ENCODE measurements at places on chromosomes 1 and 21. TPM values are rescaled to one million over a fixed set of nuclear protein-coding genes. Genes with fewer than 3 reads are reported as not detected.

DNA sequence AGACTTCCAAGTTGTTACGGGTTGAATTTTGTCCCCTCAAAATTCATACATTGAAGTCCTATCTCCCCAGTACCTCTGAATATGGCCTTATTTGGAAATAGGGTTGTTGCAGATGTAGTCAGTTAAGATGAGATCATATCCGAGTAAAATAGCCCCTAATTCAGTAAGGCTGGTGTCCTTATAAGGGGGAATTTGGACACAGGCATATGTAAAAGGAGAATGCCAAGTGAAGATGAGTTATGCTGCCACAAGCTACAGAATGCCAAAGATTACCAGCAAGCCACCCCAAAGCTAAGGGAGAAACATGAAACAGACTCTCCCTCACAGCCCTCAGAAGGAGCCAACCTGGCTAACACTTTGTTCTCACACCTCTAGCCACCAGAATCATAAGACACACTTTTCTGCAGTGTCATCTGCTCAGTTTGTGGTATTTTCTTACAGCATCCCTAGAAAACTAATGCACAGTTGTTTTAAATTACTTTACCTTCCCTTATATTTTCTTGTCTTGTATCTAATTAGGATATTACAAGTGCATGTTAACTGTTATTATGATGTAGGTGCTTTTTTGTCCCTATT, 43.3 kb upstream of the PRDX6 start:
- peaks cover 28% of the 10 kb centered on the region for H3K4me1 ChIP-seq
- no peak overlapping the region for H3K4me3 ChIP-seq
- no peaks in the 10 kb centered on the region for H3K36me3 ChIP-seq

Gene MFAP2
- not detected for total RNA-seq

GRCh38 chr1:156592158-156592909, 758 bp downstream of the NAXE start:
- peak overlapping the region; percentile 78 for H3K27ac ChIP-seq
- DNase-seq = no peak
- peak overlapping the region; percentile 78 for H3K4me3 ChIP-seq
- H3K36me3 ChIP-seq = peaks cover 19% of the 10 kb centered on the region
- H3K27me3 ChIP-seq = no peaks in the 10 kb centered on the region

GRCh38 chr1:17826165-17826488, 71.0 kb downstream of the ACTL8 start:
- no peaks in the 10 kb centered on the region for H3K4me1 ChIP-seq
- H3K4me3 ChIP-seq = no peak overlapping the region
- no peak overlapping the region for H3K27ac ChIP-seq
- DNase-seq = peak; percentile 18
- no peaks in the 10 kb centered on the region for H3K36me3 ChIP-seq

DNA sequence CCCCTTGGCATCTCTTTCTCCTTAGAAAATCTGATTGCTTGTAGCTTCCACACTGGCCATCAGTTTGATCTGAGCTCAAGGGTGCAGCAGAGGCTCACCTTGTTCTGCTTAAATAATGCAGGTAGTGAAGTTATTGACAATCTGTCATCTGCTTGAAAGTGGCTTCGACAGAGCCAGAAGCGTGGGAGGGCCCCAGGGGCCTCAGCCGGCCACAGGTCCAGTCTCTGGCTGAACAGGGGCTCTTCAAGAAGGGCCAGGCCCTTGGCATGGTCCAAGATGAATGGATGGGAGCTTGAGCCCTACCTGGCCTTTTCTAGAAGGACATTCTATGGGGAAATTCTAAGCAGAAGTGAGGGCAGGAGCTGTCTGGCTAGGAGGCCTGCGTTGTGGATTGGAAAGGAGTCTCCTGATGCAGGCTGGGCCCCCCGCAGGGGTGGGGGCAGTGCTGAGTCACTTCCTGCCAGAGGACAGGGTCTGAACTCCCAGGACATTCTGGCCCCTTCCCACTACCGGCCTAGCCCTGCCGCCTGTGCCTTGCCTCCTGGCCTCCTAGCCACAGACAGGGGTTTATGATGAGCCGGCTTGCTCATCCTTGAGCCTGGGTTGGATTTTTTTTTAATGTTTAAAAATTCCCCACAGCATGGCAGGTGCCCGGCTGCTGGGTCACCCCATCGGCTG, 162.3 kb upstream of the VAMP3 start:
- H3K27ac ChIP-seq = no peak overlapping the region
- H3K4me1 ChIP-seq = no peaks in the 10 kb centered on the region
- no peaks in the 10 kb centered on the region for H3K36me3 ChIP-seq
- no peaks in the 10 kb centered on the region for H3K27me3 ChIP-seq
- H3K4me3 ChIP-seq = no peak overlapping the region

DNA sequence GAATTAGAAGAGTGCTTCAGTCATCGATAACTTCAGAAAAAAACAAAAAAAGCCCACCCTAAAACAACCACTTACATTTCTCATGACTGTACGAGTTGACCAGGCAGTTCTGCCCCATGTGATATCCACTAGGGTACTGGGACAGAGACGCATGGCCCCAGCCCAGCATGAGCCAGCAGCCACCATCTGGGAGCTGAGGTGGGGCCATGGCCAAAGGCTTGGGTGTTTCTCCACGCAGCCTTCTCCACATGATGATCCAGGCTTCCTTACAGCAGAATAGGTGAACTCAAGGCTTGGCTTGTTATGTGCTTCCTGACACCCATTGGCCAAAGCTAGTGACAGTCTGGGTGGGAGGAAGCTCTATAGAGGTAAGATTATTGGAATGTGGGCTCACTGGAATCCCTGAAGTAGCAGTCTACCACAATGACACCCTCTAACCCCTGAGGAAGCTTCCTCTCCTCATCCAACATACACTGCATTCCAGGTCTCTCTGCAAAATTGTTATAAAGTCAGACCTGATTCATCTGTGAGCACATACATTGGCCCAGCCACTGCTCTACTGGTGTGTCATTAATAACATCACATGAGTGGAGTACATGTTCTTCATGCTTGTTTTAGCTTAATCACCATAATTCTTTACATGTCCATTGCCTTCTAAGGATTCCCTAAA, 66.3 kb upstream of the NTPCR start:
- no peaks in the 10 kb centered on the region for H3K27me3 ChIP-seq
- H3K4me1 ChIP-seq = no peaks in the 10 kb centered on the region
- H3K27ac ChIP-seq = no peak overlapping the region

DNA sequence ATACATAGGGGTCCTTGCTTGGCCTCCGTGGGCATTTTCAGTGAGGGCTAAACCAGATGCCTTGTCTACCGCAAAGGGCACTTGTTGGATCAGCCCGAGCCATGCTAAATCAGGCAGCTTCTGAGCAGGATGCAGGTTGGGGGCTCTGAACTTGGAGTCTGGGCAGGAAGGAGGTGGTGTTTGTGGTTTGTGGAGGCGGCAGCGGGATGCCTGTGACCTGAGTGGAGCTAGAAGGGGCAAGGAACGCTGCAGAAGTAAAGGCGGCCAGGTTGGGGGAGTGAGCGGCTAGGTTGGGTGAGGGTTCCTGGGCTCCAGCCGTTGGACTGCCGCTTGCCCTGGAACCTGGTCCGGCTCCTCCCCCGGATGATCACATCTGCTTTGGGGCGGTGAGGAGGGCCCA, 183.9 kb downstream of the CAMTA1 start:
- no peaks in the 10 kb centered on the region for H3K36me3 ChIP-seq
- DNase-seq = peak; percentile 22
- H3K27ac ChIP-seq = no peak overlapping the region
- H3K4me1 ChIP-seq = peaks cover 21% of the 10 kb centered on the region

GRCh38 chr1:96845464-96845863, 123.9 kb downstream of the PTBP2 start:
- no peak overlapping the region for H3K4me3 ChIP-seq
- peak; percentile 43 for DNase-seq
- no peaks in the 10 kb centered on the region for H3K4me1 ChIP-seq
- no peaks in the 10 kb centered on the region for H3K36me3 ChIP-seq

DNA sequence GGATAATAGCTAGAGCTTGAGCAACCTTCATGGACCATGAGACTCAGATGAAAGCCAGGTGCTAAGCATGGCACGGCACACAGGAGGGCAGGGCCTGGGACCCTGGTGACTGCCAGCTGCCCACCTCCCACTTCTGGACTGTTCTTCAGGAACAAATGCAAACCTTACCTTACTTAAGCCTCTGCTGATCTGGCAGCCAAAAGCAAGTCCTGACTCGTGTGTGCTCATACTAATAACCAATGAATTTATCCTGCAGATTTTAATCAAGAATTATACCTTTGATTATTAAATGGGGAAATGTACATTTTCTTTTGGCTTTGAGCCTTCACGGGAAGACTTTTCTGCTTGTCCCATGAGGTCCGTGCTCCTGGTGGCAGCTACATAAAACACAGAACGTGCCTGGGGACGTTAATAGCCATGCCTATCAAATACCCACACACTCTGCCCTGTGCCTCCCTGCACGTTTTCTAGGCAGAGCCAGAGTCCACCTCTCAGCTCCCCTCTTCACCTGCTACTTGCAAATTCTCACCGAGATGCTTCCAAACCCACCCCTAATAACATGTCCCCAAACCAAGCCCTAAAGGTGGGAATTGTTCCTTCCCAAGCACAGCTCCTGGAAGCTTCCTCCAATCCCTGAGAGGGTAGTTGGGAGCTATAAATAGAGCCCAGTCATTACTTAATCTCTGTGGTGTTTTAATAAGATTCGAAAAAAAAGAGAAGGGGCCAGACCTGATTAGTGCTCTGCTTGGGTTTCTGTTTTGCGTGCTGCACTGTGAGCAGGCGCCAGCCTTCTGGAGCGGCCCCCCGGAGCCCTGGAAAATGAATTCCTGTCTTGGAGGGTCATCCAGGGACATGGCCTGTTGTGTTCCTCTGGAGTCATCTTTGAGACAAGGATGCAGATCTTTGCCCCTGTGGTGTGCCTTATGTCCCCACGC, 33.5 kb downstream of the SLC1A7 start:
- H3K27me3 ChIP-seq = peaks cover 6% of the 10 kb centered on the region
- peaks cover 25% of the 10 kb centered on the region for H3K4me1 ChIP-seq
- no peak overlapping the region for H3K27ac ChIP-seq
- H3K4me3 ChIP-seq = no peak overlapping the region
- H3K36me3 ChIP-seq = no peaks in the 10 kb centered on the region

DNA sequence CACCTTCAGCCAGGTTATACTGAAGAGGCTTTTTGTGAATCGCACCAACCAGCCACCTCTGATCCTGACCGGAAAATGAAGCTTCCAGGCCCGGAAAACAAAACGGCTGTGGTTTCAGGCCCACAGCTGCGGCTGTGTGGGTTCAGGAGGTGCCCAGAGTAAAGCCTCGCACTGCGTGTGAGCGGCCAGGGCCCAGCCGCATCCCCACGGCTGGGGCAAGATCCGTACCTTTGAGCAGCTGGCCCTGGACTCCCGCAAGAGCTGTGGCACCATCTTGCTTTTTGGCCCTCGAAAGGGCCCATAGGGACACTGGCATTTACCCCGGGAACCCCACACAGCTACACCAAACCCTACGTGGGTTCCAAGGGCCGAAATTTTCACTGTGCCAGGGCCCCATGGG, 63.0 kb downstream of the GLUL start:
- no peaks in the 10 kb centered on the region for H3K4me1 ChIP-seq
- H3K27ac ChIP-seq = no peak overlapping the region
- H3K4me3 ChIP-seq = no peak overlapping the region
- no peaks in the 10 kb centered on the region for H3K27me3 ChIP-seq
- no peaks in the 10 kb centered on the region for H3K36me3 ChIP-seq

GRCh38 chr1:183180218-183180617, 5.8 kb upstream of the LAMC2 start:
- H3K4me3 ChIP-seq = no peak overlapping the region
- peaks cover 6% of the 10 kb centered on the region for H3K27me3 ChIP-seq
- no peak overlapping the region for H3K27ac ChIP-seq
- H3K4me1 ChIP-seq = peaks cover 10% of the 10 kb centered on the region
- no peak for DNase-seq
- no peaks in the 10 kb centered on the region for H3K36me3 ChIP-seq

Gene BLACAT1
- 0.20 TPM for total RNA-seq

Gene ATP6V1G3
- total RNA-seq = not detected

DNA sequence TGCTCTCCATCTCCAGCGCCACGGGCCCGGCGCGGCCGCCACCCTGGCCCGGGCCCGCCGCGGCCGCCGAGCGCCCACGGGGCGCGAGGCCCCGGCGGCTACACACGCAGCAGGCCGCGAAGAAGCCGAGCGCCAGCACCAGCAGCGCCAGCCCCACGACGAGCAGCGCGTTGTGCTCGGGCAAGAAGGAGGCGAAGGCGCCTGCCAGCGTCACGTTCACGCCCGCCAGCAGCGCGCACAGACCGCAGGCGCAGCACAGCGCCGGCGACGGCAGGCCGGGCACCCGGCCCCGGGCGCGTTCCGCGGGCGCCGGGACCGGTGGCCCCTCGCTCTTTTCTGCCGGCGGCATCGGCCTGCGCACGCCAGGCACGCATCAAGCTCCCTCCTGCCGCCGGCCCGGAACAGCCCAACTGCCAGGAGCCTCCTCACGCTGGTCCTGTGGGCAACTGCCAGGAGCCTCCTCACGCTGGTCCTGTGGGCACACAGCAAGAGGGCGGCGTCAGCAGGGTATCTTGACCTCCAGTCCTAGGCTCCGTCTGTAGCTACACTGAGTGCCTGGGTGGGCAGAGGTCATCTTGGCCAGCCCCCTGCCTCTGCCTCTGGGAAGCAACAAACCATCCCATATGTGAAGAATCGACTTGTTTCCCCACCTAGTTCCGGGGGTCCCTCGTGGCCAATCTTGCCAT, 18.1 kb downstream of the KNCN start:
- DNase-seq = peak; percentile 49
- H3K4me3 ChIP-seq = peak overlapping the region; percentile 68
- peaks cover 45% of the 10 kb centered on the region for H3K27me3 ChIP-seq
- peak overlapping the region; percentile 54 for H3K27ac ChIP-seq

DNA sequence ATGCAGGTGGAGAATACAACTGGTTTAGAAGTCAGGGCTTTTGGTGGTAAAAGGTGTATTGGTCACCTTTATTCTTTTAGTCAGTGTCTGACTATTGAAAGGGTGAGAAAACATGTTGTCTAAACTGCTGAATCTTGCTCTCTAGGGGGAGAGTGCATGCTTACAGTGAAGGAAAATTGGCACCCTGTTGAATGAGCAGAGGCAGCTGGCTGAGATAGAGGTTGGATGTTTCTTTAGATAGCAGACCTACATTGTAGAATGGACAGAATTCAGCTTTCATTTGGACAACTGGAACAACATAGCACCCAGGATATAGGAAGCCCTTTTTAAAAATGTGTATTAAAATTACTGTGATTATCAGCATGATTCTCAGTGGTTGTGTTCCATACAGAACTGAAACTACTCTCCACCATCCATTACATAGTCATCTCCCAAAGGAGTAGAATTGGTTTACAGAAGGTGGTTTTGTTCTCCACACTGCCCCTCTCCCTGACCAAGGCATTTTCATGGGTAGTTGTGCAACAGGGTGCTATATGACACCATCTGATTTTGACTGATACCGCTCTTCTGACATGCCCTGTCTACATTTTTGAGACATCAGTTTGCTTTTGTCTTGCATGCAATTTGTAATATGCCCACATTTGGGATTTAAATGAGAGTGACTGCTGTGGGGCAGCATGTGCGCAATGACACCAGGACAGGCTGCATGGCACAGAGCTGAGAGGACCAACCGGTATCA, 16.2 kb downstream of the RHOU start:
- H3K27ac ChIP-seq = no peak overlapping the region
- H3K4me3 ChIP-seq = no peak overlapping the region
- no peak for DNase-seq
- H3K27me3 ChIP-seq = peaks cover 36% of the 10 kb centered on the region
- peaks cover 9% of the 10 kb centered on the region for H3K36me3 ChIP-seq

Gene S100A7
- total RNA-seq = not detected

All from activated CD4-positive, alpha-beta T cell treated with anti-CD3 and anti-CD28 coated beads, Interleukin-2, amount 10 ng/mL, durations not matched to agents 7 days and 5 days (primary cell).